ENCODE measurements at places on chromosomes 12 and 14.

DNA sequence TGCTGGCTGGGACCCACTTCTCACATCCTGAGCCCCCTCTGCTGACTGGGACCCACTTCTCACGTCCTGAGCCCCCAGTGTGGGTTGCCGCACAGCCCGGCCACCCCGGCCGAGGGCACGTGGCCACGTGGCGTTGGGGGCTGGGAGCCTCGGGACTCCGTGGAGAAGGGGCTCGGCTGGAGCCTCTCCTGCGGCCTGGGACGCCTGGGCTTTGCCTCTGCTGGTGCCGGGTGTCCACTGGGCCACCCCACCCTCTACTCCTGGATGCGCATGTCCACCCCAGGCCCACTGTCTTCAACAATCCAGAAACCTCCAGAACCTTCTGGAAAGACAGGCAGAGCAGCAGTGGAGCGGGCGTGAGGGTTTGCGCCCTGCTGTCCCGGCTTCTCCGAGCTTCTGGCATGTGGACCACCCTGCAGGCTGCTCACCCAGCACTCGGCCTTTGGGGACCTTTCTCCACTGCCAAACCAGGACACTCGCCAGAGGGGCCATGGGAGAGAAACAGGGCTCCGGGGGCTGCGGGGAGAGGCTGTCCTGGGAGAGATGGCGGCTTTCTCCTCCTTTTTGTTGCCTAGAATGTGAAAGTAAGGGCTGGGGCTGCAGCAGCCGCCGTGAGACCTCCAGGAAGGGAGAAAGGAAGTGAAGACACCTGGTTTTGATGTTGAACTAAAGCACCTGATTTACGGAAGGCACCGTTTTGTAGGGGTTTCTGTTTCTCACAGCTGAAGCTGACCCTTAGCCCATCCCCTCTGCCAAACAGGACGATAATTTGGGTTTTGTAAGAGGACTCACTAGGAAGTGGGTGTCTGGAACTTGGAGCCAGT lies 30.0 kb downstream of the NOC4L start:
- no peak for DNase-seq

DNA sequence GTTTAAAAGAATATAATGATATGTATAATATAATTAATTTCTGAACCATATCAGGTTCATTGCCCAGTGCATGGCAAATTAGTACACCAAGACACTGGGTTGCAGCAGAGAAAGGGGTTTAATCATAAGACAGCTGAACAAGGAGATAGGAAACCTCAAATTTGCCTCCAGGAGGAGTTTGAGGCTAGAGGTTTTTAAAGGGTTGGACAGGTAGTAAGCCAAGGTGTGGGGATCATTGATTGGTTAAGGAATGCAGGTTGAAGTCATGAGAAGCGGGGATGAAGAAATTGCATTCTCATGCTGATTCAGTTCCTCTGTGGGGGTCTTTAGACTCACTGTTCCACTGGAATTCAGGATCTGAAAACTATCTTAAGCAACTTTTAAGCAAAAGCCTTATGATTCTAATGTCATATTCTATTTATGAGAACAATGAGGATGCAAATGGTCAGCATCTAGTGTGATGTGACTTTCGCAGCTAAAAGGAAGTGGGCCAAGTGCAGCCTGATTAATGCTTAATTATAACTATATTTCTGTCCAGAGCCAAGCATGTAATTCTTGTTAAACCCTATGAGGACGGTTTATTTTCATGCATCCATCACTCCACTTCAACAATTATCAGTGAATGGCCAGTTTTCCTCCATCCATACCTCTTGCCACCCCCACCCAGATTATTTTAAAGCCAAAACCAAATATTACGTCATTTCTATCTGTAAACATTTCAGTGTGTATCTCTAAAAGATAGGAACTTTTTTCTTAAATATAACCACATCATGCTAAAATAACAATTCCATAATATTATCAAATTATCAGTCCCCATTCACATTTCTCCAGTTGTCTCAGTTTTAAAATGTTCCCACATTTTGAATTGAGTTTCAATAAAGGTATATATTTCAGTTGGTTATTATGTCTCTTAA lies 14.9 kb downstream of the RNF212B start:
- DNase-seq = no peak

DNA sequence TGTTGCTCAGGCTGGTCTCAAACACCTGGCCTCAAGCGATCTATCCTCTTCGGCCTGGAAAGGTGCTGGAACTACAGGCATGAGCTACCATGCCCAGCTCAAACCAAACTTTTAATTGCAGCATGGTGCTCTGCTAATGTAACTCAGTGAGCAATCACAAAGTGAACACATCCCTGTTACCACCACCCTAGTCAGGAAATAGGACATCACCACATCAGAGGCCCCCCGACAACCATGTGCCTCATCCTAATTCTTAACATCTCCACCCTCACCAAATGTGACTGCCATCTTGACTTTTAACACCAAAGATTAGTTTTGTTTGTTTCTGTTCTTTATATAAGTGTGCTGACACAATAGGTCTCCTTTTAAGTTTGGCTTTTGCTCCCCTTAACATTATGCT lies 22.8 kb upstream of the SDR39U1 start:
- DNase-seq = no peak

- no peak for DNase-seq
Measured at GRCh38 chr12:11075642-11076041, 13.5 kb upstream of the TAS2R46 start.

- no peak for DNase-seq
Measured at GRCh38 chr12:47247418-47247817, 167.7 kb upstream of the AMIGO2 start.

GRCh38 chr14:38646391-38646790 lies 390.5 kb upstream of the CLEC14A start:
- no peak for DNase-seq

GRCh38 chr14:71317385-71318096 lies 410.3 kb downstream of the PCNX1 start:
- DNase-seq = no peak

DNA sequence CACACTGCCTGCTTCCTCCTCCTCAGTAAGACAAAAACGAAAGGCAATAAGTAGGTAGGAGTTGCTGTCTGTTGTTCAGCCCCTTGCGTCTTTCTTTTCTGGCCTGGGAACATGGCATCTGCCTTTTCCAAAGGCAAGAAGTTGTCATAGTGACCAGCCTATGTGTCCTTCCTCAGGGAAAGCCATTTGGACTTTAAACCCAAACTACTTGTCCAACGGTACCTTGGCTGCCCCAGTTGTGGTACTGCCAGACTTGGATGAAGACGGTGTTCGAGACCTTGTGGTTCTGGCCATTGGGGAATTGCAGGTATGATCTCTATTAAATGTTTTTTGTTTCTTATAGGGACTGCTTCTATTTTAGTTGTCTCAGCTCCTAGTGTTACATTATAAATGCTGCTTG lies 18.5 kb downstream of the FAM234B start:
- DNase-seq = no peak

- no peak for DNase-seq
Measured at GRCh38 chr14:104929268-104930230, 4.9 kb downstream of the PLD4 start.

All from activated T-cell treated with anti-CD3 and anti-CD28 coated beads, Interleukin-2, amount 50 U/mL, for 1 hour (primary cell).